Smooth muscle cell of trachea (primary cell): ENCODE measurements at places on chromosomes 6 and 20. TPM values are rescaled to one million over a fixed set of nuclear protein-coding genes. Genes with fewer than 3 reads are reported as not detected.

ADGRG6 gene
- total RNA-seq: 0.33 and 1.7 TPM in 2 replicates

TBC1D32 gene
- total RNA-seq: 16.2 and 20.5 TPM in 2 replicates

MYL9 gene
- 15.1 and 28.3 TPM in 2 replicates for total RNA-seq

COL20A1 gene
- total RNA-seq: under 0.01 TPM in 2 replicates

C6orf58 gene
- total RNA-seq: 0.15 TPM in 1 of 2 replicates, not detected in the other

PAK5 gene
- under 0.01 TPM in 1 of 2 replicates, not detected in the other for total RNA-seq

SLC22A16 gene
- total RNA-seq: 0.15 TPM in 1 of 2 replicates, not detected in the other
